A172 (cell line): ENCODE measurements at places on chromosomes 11 and 22. TPM values are rescaled to one million over a fixed set of nuclear protein-coding genes. Genes with fewer than 3 reads are reported as not detected.

DNA sequence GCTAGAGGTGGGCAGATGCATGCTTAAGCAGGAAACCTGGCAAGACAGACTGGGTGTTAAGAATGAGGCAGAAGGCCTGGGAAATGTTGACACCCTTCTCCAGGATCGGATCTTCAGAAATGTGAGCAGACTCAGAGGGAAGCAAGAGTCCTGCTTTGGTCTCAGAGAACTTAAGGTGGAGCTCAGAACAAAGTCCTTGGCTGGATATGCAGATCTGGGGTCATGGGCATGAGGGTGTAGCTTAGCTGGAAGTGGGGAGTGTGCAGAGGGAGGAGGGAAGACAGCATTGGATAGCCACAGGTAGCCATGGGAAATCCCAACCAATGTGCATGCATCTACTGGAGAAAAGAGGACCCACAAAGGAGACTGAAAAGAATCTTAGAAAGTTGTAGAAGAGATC lies 58.6 kb upstream of the CDON start:
- no peak for DNase-seq

DNA sequence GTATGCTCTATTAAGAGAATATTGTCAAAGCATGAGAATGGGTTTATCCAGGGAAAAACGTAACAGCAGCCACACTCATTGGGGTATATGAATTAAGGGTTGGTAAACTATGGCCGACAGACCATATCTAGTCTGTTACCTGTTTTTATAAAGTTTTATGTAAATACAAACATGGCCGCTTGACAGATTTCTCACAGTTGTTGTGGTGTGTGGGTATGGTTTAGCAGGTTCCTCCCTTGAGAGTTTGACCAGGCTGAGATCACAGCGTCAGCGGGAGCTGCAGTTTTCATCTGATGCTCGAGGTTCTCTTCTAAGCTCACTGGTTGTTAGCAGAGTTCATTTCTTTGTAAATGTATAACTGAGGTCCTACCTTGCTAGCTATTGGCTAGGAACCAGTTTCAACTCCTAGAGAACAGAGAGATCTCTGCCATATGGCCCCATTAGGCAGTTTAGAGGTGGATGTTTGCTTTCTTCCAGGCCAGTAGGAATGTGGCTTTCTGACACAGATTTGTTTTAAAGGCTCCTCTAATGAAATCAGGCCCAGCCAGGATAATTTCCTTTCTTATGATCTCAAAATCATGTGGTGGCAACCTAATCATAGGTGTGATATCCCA lies 45.5 kb upstream of the GRIK4 start:
- DNase-seq: no peak

DNA sequence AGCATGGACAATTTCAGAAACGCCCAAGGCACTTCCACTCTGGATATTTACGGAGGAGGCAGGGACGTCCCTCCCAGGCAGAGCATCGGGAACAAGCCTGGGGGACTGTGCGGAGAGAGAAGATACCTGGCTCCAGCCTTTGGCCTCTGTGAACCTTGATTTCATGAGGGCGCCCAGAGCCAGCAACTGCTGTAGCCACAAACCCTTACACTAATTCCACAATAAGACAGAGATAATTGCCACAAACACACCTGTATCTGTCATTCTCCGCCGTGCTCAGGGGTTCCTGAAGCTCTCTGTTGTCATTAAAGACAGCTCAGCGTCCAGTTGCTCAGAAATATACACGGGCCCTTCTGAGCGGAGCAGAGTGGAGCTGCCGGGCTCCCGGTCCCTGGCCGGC lies 1292.1 kb downstream of the TBC1D22A start:
- DNase-seq: no peak

CDC45 gene
- 26.7 and 45.7 TPM in 2 replicates for total RNA-seq

DNA sequence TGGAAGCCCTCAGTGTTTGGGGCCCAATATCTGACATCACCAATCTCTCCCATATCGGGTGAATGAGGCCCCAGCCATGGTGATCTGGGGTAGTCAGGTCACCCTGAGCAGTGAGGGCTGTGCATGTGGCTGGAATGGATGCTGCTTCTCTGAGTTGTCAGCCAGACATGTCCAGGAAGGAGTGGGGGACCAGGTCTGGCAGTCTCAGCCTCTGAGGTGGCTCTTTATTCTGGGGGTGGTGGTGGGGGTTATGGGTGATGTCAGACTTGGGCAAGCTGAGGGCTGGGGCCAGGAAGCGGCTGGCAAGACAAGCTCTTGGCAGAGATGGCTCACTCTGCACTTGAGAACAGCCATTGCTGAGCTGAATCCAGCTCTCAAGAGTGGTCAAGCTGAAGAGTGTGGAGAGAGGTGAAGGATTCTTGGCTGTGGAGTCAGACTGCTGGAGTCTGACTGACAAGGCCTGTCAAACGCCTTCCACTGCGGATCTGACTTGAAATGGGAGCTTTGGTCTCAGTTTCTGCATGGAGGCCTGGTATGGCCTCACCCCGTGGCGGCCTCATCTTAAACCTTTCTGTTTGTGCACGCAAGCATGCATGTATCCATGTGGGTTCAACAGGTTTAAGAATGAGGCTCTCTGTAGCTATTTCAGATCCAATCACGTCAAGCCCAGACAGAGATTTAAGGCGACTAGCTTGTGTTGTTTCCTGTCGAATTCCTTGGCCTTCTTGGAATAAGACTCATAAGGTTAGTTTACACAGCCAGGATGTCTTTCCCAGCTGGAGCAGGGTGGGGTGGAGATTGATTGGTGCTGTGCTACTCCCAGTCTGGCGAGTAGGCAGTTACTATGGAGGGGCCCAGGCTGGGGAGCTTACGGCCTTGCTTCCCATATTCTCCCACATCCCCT lies 83.9 kb upstream of the TIMP3 start:
- no peak for DNase-seq

TREH gene
- total RNA-seq: 0.05 TPM in 1 of 2 replicates, not detected in the other

- DNase-seq: no peak
These were observed 221.7 kb upstream of the BLID start for GRCh38 chr11:122337704-122338103.

- DNase-seq: no peak
These were observed 14.3 kb downstream of the TCIRG1 start for GRCh38 chr11:68053117-68053516.

BEST1 gene
- total RNA-seq: 0.79 and 1.00 TPM in 2 replicates

- no peak for DNase-seq
These were observed 86.1 kb downstream of the GRM5 start for GRCh38 chr11:88979641-88980040.

JAML gene
- total RNA-seq: not detected in 2 replicates

DNA sequence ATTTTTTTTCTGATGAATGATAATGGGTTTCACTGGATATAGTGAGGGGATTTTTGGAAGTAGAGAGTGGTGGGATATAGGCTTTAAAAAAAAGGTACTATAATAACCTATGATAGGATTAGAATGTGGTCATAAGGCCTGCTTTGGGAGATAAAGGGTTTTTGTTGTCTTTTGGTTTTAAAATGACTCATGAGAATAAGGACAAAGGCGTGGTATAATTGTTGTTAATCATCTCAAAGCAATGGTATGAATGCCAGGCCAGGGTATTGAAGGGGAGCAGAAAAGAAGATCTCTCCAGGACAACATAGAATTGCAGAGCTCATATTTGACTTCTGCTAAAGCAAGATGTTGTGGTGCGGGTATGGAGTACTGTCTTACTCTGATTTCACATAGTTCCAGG lies 579.4 kb downstream of the JRKL start:
- DNase-seq: peak; percentile 23

GRCh38 chr11:44992181-44992582 lies 41.5 kb upstream of the TP53I11 start:
- peak; percentile 12 for DNase-seq

DNA sequence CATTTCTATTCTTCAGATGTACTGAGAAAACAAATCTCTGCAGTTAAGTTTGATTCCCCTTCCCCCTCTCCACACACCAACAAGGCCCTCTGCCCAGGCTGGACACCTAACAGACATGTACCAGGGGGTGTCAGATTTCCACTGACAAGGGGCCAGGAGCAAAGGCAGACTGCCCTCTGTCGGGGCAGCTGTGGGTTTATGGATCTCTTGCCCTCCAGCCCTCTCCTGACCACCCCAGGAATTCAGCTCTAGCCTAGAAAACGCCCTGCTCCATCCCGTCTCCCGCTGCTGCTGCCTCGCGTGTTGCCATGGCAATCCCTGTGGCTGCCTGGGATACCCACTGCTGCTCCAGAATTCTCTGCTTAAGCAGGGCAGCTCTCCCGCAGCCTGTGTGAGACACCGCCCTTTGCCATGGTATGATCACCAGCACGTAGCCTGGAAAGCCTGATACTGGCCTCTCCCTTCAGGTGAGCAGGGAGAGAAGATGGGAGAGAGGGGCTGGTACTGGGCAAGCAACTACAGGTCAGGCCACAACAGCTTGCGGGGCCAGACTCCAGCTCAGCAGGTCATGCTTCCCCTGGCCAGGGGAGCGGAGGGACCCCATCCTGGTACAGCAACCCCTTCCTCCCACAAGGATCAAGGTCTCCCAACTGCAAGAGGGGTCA lies 41.6 kb downstream of the BUD13 start:
- DNase-seq: no peak

- DNase-seq: no peak
These were observed 11.1 kb downstream of the ZP1 start for GRCh38 chr11:60878245-60879101.

FOLR2 gene
- not detected in 2 replicates for total RNA-seq

- no peak for DNase-seq
These were observed 5.9 kb downstream of the CADM1 start for GRCh38 chr11:115498354-115498753.

OR51E2 gene
- total RNA-seq: not detected in 2 replicates

DNA sequence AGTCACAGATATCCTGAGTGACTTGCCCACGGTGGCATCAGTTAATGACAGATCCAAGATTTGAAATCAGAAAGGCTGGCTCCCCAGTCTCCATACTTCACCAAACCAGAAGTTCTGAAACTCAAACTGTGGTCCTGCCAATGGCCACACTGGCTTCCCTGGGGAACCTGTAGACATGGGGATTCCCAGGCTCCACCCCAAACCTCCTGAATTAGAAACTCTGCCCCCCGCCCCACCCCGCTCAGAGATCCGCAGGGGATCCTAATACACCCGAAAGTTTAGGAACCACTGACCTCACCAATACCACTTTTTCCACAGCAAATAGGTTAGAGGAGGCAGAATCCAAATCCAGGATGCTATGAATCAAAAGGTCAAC lies 15.3 kb downstream of the RTN4RL2 start:
- no peak for DNase-seq

GRCh38 chr11:3826721-3827120 lies 14.0 kb downstream of the RHOG start:
- no peak for DNase-seq

GPR83 gene
- total RNA-seq: not detected in 2 replicates

TIGD3 gene
- 2.0 and 3.5 TPM in 2 replicates for total RNA-seq

- no peak for DNase-seq
These were observed 99.2 kb downstream of the SPON1 start for GRCh38 chr11:14061721-14062120.

ZC3H12C gene
- total RNA-seq: 3.7 and 5.2 TPM in 2 replicates

GRCh38 chr11:122159173-122159721 lies 43.2 kb upstream of the BLID start:
- DNase-seq: no peak

- DNase-seq: no peak
These were observed 17.3 kb downstream of the PIK3IP1 start for GRCh38 chr22:31275018-31275417.

PTPRJ gene
- total RNA-seq: 15.2 and 15.8 TPM in 2 replicates

DNA sequence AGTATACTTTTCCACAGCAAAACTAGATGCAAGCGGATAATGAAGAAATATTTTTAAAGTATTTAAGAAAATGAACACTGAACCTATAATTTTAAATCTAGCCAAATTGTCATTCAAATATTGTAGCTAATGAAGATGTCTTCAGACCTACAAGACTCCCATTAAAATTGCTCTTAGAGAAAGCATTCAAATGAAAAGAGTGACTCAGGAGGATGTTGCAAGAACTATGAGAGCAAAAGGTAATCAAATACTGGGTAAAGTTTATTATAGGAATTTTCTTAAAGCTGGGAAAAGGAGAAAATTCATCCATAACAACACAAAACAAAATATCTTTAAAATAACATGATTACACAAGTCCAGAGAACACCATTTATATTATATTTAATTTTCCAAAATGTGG lies 5.4 kb upstream of the POU2AF1 start:
- DNase-seq: no peak

DNA sequence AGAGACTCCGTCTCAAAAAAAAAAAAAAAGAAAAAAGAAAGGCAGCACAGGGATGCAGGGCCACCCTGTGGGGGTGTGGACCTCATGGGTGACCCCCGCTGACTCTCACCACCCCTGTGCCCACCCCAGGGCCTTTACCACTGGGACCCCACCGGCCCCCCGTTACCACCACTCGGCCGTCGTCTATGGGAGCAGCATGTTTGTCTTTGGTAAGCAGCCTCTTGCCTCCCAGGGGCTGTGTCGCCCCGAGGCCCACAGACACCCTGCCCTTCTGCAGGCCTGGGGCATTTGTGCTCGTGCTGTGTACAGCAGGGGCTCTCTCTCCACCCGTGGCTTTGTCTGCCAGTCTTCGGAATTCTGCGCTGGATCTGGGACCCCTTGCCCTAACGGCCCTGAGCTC lies 5.3 kb downstream of the LZTR1 start:
- DNase-seq: no peak

GRCh38 chr11:75133976-75134375 lies 16.9 kb upstream of the SLCO2B1 start:
- no peak for DNase-seq

AKIP1 gene
- 126 and 130 TPM in 2 replicates for total RNA-seq

- no peak for DNase-seq
These were observed 169.3 kb downstream of the CASP12 start for GRCh38 chr11:104728927-104729326.

ENDOD1 gene
- total RNA-seq: 0.83 and 0.96 TPM in 2 replicates

OR51B2 gene
- 0.29 and 1.5 TPM in 2 replicates for total RNA-seq

TRPM5 gene
- not detected in 2 replicates for total RNA-seq

GRCh38 chr11:33452836-33453624 lies 195.8 kb downstream of the HIPK3 start:
- DNase-seq: peak; percentile 92

ARFIP2 gene
- total RNA-seq: 68.6 and 68.7 TPM in 2 replicates

DNA sequence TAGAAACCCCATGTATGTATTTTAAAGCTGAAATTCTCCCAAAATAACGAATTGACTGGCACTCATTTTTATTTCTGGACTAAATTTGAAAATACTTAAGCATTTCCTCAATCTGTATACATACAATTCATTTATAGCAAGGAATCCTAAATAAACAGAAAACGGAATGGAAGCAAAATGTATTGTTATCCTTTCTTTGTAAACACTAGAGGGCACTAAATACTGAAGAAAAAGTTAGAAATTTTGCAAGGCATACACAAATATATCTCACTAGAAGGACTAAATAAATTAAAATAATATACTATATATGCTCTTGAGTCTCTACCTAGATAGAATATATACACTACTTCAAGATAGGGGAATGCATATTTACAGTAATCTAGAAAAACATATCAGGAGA lies 23.1 kb upstream of the ANO5 start:
- DNase-seq: no peak

OR8A1 gene
- not detected in 2 replicates for total RNA-seq

- DNase-seq: no peak
These were observed 7.9 kb upstream of the SLC22A25 start for GRCh38 chr11:63251312-63251711.

- DNase-seq: no peak
These were observed 22.7 kb downstream of the NCAM1 start for GRCh38 chr11:112983887-112984286.

GRCh38 chr22:26050079-26050478 lies 119.2 kb upstream of the SEZ6L start:
- no peak for DNase-seq
